DMS53 (cell line): ENCODE measurements at places on chromosomes 5 and 9.

- no peak for DNase-seq
Observed at GRCh38 chr9:122912671-122912963, 506 bp downstream of the ZBTB6 start.

DNA sequence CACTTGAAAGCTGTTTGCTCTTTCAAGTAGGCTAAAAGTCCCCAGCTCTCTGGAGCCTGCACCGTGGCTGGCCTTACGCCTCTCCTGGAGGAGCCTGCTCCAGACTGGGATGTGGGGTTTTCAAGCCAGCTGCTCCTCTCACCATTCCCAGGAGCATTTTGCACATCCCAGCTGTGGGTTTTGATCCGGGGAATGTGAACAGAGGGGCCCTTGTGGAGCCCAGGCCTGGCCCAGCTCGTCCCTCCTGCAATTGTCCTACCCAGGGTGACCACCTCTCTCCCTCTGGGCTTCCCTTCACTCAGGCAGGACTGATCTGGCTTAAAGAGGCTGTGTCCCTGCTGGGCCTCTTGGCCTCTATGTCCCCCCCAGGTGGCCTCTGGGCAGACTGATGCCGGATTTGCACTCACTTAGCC is 32.5 kb upstream of the TIFAB start:
- peak; percentile 96 for DNase-seq

- peak; percentile 38 for DNase-seq
Observed at GRCh38 chr5:157956271-157956885, 97.4 kb upstream of the CLINT1 start.

- DNase-seq, result no peak
Observed at GRCh38 chr9:98736226-98736625, 27.5 kb upstream of the GABBR2 start.

- no peak for DNase-seq
Observed at GRCh38 chr9:128550770-128551656, 1.4 kb upstream of the SPTAN1 start.

DNA sequence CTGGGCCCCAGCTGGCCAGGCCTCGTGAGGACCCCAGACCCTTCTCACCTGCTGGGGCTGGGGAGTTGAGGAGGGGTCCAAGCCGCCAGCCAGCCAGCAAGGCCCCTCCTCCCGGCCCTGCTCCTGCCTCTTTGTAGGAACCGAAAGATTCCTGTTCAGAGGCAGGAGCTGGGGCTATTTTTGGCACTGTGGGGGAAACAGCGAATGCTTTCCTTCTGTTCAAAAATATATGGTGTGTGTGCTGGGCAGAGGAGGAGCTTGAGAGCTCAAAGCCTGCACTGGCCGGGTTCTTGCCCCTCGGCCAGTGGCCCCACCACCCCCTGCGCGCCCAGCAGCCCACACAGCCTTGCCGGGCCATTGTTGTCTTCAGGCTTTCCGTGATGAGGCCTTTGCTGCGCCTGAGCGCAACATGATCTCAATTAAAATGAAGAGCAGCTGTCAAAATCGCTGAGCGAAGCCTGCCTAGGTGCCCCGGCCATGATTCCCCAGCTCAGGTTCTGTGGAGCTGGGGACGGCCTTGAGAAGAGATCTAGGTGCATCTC is 13.4 kb downstream of the NCS1 start:
- no peak for DNase-seq

DNA sequence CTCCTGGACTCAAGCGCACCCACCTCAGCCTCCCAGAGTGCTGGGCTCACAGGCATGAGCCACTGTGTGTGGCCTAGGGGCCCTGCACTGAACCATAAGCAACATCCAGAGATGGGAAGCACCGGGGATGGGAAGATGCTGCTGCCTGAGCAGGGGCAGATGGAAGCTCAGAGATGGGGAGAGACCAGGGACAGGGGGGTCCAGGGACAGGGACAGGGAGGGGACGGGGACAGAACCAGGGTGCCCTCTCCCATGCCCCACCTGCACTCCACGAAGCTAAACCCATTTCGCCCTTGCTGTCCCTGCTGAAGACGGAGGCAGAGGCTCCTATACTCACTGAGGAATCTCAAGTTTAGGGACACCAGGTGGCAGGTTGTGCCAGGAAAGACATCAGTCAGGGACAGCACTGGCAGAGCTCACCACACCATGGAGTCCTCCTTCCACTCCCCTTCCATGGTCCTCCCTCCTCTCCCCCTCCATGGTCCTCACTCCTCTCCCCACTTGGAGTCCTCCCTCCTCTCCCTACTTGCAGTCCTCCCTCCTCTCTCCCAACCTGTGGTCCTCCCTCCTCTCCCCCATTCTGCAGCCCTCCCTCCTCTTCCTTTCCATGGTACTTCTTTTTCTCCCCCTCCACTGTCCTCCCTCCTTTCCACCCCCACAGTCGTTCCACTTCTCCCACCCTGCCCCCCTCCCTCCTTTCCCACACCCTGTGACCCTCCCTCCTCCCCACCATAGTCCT is 45.5 kb upstream of the LRRC14B start:
- no peak for DNase-seq

DNA sequence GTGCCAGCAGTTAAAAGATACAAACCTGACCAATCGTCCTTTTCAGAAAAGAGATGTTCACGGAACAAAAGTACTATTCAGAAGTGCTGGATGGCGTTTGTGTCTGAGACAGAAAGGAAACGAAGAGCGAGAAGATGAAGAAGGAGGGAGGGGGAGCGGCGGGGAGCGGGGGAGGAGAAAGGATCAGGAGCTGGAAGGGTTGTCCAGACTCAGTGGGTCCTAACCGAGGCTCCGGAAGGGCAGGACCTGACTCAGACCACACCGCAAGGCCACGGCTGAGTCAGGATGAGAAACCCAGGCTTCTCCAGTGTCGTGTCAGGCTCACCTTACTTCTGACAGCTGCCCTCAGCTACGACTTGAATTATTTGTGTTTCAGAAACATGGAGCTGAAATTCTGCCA is 46.2 kb downstream of the PAX5 start:
- DNase-seq, result no peak
